WTC11 (cell line): ENCODE measurements at places on chromosomes 2 and 18.
A peak's percentile ranks its signal among the peaks of the same experiment; 100 is the strongest.

DNA sequence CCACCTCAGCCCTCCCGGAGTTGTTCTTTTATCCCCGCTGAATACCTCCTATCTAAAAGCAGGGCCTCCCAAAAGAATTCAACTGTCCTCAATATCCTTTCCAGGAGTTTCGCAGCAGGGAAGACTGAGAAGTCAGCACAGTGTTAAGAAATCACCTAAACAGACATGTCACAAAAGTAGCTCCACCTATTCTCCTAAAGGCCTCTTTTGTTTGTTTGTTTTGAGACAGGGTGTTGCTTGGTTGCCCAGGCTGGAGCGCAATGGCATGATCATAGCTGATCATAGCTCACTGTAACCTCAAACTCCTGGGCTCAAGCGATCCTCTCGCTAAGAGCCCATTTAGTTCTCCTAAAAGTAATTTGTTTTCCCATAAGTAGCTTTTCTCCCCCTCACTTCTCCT, 53.8 kb downstream of the TEX44 start:
- peaks cover 29% of the 10 kb centered on the region for H3K4me1 ChIP-seq
- no peak overlapping the region for H3K4me3 ChIP-seq
- no peaks in the 10 kb centered on the region for H3K36me3 ChIP-seq
- 0 out of 2 replicates have a peak, but pooled peaks cover 3% of the 10 kb centered on the region for H3K27me3 ChIP-seq

DNA sequence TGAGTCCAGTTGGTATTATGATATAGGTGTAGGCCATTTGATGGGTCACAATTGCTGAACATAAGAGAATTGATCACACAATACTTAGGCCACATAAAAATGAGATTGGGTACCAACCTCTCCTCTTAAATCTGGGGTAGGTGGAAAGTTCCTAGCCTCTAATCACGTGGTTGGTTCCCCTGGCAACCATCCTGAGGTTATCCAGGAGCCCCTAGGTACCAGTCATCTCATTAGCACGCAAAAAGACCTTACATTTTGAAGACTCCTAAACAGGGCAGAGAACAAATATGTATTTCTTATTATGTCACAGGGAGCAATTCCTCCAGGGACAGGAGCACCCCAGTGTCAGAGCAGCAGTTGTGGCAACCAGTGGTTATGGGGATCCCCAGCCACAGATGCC, 12.7 kb upstream of the SELENOI start:
- H3K4me3 ChIP-seq: no peak overlapping the region
- peaks cover 11% of the 10 kb centered on the region for H3K4me1 ChIP-seq
- no peak overlapping the region for H3K27ac ChIP-seq
- H3K27me3 ChIP-seq: no peaks in the 10 kb centered on the region; the same call in 1 of the 2 replicates
- no peak for DNase-seq

GRCh38 chr2:17416884-17417391, 101.3 kb downstream of the RAD51AP2 start:
- no peak overlapping the region for H3K27ac ChIP-seq
- no peaks in the 10 kb centered on the region for H3K4me1 ChIP-seq
- no peaks in the 10 kb centered on the region for H3K36me3 ChIP-seq
- no peak for DNase-seq
- no peak overlapping the region for H3K4me3 ChIP-seq

- H3K4me1 ChIP-seq: no peaks in the 10 kb centered on the region
- no peak overlapping the region for H3K27ac ChIP-seq
- H3K4me3 ChIP-seq: no peak overlapping the region
- DNase-seq: no peak
- H3K36me3 ChIP-seq: peaks cover 32% of the 10 kb centered on the region
Observed at GRCh38 chr2:110157153-110157793, 41.7 kb upstream of the MALL start.

DNA sequence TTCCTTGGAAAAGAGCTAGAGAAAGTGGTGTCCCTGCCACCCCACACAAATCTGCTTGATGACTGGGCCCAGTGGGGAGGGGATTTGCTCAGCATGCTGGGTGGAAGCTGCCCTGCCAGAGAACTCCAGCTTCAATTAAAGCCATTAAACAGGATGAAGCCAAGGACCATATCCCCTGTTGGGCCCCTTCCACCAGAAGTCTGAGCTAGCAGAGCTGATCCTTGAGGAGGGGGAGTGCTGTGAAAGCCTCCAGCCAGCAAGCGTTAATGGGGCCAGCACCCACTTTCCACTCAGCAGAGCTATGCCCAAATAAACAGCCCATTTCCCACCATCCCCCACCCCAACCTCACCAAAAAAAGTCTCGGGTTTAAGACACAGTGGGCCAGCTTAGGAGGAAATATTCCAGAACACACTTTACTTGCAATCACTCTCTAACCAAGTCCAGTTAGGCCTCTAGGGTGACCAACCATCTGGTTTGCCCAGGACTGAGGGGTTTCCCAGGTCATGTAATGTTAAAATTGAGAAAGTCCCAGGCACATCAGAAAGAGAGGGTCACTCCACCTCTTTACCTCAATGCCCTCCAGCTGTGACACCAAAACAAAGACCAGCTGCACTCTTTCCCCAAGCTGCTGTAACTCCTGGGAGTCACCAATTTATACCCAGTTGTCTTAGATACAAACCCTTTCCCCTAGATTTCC, 132.3 kb downstream of the FOXI3 start:
- H3K4me3 ChIP-seq: no peak overlapping the region
- H3K27me3 ChIP-seq: no peaks in the 10 kb centered on the region
- no peaks in the 10 kb centered on the region for H3K36me3 ChIP-seq
- peaks cover 13% of the 10 kb centered on the region for H3K4me1 ChIP-seq
- no peak for DNase-seq
- no peak overlapping the region for H3K27ac ChIP-seq

DNA sequence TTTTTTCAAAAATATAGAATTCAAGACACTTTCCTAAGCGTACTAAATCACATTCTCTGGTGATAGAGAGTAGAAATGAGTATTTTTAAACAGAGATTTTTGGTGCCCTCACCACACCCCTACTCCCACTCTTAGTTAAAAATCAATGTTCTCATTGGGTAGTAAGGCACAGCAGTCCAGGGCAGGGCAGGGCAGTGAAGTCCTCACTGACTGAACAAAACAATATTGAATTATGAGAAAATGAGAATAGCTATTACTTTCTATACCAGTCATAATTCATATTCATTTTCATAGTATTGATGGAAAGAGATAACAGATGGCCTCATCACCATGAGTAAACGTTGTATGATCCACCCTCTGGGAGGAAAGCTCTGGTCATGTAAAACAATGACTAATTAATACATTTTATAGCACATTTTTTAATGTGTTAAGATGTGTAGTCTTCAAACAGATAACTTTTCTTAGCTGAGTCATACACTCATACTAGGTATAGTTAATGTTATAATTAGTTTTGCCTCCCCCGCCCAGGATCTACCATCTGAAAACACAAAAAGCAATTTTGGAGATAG, 686.1 kb downstream of the KCNJ3 start:
- no peak for DNase-seq
- no peaks in the 10 kb centered on the region for H3K36me3 ChIP-seq
- H3K27ac ChIP-seq: no peak overlapping the region
- no peak overlapping the region for H3K4me3 ChIP-seq

DNA sequence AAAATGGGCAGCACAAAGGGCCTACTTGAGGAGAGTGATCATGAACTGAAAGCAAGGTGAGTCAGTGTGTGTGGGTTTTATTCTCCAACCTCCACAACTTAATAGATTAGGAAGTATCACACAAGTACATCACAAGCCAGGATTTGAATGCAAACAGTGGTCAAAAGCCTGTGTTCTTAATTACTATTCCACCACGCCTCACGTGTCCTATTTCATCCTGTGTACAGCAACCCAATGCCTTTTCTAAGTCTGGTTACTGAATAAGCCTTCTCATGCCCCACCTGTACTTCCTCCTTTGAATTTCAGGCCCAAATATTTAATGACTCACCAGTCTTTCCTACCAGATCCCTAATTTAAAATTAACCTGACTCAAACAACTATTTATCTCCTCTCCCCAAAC, 755.7 kb upstream of the SLC8A1 start:
- peaks cover 8% of the 10 kb centered on the region for H3K4me1 ChIP-seq
- H3K36me3 ChIP-seq: no peaks in the 10 kb centered on the region
- no peak for DNase-seq
- H3K4me3 ChIP-seq: no peak overlapping the region
- H3K27me3 ChIP-seq: no peaks in the 10 kb centered on the region
- no peak overlapping the region for H3K27ac ChIP-seq

DNA sequence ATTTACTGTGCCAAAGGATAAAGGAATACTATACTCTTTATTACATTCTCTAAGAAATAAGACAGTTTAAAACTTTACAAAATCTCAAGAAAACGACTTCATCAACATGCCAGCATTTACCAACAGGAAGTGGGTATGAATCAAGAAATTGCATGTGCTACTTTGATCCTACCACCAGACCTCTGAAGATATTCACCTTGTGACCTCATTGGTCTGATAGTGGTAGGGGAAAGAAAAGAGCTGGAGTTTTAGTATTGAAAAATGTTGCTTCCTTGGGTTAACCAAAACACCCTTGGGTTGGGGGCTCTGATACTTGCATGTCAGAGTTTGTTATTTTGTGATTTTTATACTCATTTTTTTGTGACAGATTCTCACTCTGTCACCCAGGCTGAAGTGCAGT, 84.1 kb upstream of the LPIN2 start:
- DNase-seq: no peak
- H3K4me1 ChIP-seq: peaks cover 13% of the 10 kb centered on the region
- no peaks in the 10 kb centered on the region; the same call in 1 of the 2 replicates for H3K27me3 ChIP-seq
- no peaks in the 10 kb centered on the region for H3K36me3 ChIP-seq
- no peak overlapping the region for H3K27ac ChIP-seq
- no peak overlapping the region for H3K4me3 ChIP-seq

DNA sequence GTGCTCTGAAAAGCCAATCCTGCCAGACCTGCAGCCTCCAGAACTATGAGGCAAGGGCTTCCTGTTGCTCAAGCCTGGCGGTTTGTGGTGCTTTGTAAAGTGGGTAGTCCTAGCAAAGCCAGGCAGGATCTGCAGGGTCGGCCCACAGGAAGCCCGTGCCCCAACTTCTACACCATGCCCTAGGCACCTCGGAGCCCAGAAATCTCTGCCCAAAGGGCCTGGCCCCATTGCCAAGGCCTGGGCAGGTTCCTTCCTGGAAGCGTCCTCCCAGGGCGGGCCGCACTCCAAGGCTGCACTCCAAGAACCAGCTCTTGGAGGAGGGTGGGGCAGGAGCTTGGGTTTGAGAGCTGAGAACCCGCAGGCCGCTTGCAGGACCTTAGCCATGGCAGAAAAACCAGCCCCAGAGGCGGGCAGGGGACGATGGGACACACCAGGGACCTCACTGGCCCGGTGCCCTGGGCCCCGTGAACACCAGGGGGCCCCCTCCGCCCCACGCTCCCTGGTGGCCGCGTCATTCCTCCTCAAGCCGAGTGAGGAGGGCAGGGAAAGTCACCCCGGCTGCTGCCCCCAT, 37.2 kb upstream of the ID2 start:
- H3K4me1 ChIP-seq: peaks cover 34% of the 10 kb centered on the region
- peak; percentile 58 for DNase-seq
- no peak overlapping the region for H3K27ac ChIP-seq
- H3K4me3 ChIP-seq: no peak overlapping the region
- H3K27me3 ChIP-seq: peaks cover 4% of the 10 kb centered on the region; the same call in 1 of the 2 replicates
- H3K36me3 ChIP-seq: no peaks in the 10 kb centered on the region

- no peaks in the 10 kb centered on the region; the same call in 1 of the 2 replicates for H3K27me3 ChIP-seq
- H3K4me3 ChIP-seq: no peak overlapping the region
- DNase-seq: no peak
- no peak overlapping the region for H3K27ac ChIP-seq
- H3K4me1 ChIP-seq: peaks cover 42% of the 10 kb centered on the region
Observed at GRCh38 chr2:128486640-128487375, 168.1 kb upstream of the HS6ST1 start.

- peak; percentile 55 for DNase-seq
- no peak overlapping the region for H3K27ac ChIP-seq
- H3K27me3 ChIP-seq: peaks cover 99% of the 10 kb centered on the region
- peaks cover 60% of the 10 kb centered on the region for H3K4me1 ChIP-seq
Observed at GRCh38 chr2:104863468-104864279, 9.8 kb downstream of the POU3F3 start.

DNA sequence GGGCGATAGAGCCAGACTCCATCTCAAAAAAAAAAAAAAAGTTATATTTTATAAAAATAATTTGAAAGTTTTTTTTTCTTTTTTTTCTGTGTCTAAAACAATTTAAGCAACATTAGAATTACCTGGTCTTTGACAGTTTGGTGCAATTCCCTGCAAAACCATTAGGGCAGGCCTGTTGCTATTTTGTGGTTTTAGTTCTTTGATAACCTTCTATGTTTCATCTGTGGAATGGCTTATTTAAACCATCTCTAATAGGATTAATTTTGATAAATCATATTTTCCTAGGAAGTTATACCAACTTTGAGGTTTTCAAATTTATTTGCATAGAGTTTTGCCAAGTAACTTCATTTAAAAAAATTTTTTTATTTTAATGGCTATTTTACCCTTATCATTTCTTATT, 141.2 kb upstream of the TWIST2 start:
- no peak overlapping the region for H3K27ac ChIP-seq
- no peak overlapping the region for H3K4me3 ChIP-seq
- no peak for DNase-seq
- peaks cover 3% of the 10 kb centered on the region for H3K27me3 ChIP-seq
- H3K36me3 ChIP-seq: no peaks in the 10 kb centered on the region

DNA sequence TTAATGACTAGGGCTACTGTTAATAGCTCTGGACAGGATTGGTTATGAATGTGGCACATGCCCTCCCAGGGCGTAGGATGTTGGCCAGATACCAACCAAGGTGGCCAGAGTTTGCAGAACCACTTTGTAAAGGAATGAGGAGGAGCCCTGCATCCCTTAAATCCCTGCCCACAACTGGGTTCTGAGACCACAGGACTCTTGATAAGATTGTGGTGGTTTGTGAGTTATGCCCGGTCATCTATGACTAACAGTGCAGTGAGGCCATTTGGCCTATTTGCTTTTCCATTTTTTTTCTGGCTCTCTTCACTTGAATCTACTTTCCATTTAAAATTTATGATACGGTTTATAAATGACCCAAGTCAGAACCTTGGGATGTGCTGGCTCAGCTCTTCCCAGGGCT, 294.5 kb downstream of the PRKCE start:
- no peak for DNase-seq
- no peak overlapping the region for H3K4me3 ChIP-seq
- H3K27ac ChIP-seq: no peak overlapping the region
- no peaks in the 10 kb centered on the region for H3K36me3 ChIP-seq

DNA sequence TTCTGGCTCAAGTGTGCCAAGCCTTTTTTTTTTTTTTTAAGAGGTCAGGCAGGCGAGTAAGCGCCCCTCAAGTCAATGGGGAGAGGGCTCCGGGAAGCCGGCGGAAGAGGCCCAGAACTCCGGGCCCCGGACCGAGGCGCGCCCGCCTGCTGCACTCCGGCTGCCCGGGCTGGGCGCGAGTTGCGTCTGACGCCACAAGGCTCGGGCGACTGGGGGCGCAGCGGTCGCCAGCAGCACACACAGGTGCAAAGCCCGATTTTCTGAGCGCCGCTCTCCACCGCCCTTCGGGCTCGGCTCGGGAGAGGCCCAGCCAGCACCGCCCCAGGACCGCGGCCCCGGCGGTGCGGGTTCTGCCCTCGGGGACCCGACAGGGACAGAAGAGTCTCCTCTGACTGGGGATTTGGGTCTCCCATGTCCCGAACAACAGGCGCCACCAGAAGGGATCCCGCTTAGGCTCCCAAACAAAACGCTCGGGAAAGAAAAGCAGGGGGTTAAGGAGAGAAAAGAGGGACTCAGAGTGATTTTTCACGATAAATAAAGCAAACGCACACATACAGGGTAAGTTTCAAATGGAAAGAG, 787 bp downstream of the ERBB4 start:
- peak; percentile 68 for DNase-seq
- H3K4me3 ChIP-seq: peak overlapping the region; percentile 92
- peaks cover 72% of the 10 kb centered on the region for H3K27me3 ChIP-seq
- no peak overlapping the region for H3K27ac ChIP-seq

- peaks cover 52% of the 10 kb centered on the region for H3K27me3 ChIP-seq
- H3K27ac ChIP-seq: no peak overlapping the region
- H3K36me3 ChIP-seq: no peaks in the 10 kb centered on the region
- DNase-seq: no peak
- H3K4me3 ChIP-seq: peak overlapping the region; percentile 33
- peaks cover 6% of the 10 kb centered on the region for H3K4me1 ChIP-seq
Observed at GRCh38 chr2:238162846-238163441, 4.2 kb downstream of the ERFE start.
